ENCODE measurements at places on chromosomes 1 and 21.

- no peak overlapping the region for H3K4me3 ChIP-seq
- no peaks in the 10 kb centered on the region for H3K4me1 ChIP-seq
- no peaks in the 10 kb centered on the region for H3K36me3 ChIP-seq
- H3K27me3 ChIP-seq, result no peaks in the 10 kb centered on the region
- no peak for DNase-seq
These were observed 55.4 kb downstream of the LAMC2 start for GRCh38 chr1:183241471-183241870.

GRCh38 chr1:112061901-112062320 is 72.4 kb upstream of the KCND3 start:
- H3K4me3 ChIP-seq, result no peak overlapping the region
- H3K4me1 ChIP-seq, result peaks cover 2% of the 10 kb centered on the region
- H3K27ac ChIP-seq, result no peak overlapping the region
- DNase-seq, result no peak

- DNase-seq, result no peak
- H3K36me3 ChIP-seq, result peaks cover 78% of the 10 kb centered on the region
- H3K4me3 ChIP-seq, result no peak overlapping the region
- H3K27ac ChIP-seq, result no peak overlapping the region
These were observed 21.3 kb downstream of the TOR1AIP2 start for GRCh38 chr1:179856296-179856695.

DNA sequence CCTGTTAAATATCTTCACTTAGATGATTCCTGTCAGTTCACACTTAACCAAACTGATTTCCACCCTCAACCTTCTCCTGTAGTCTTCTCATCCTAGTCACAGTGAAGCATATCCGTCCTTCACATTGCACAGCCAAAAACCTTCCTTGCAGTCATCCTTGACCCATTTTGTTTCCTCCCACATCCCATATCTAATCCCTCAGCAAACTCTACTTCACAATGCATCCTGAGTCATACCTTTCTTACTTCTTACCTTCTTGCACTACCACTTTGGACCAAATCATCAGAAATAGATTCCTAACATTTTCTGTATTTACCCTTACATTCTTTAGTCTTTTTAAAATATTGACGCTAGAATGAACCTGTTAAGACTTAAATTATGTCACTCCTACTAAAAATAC is 86.9 kb downstream of the OLFML2B start:
- DNase-seq, result no peak
- no peaks in the 10 kb centered on the region for H3K36me3 ChIP-seq
- H3K4me1 ChIP-seq, result peaks cover 3% of the 10 kb centered on the region
- no peak overlapping the region for H3K27ac ChIP-seq
- H3K27me3 ChIP-seq, result no peaks in the 10 kb centered on the region

DNA sequence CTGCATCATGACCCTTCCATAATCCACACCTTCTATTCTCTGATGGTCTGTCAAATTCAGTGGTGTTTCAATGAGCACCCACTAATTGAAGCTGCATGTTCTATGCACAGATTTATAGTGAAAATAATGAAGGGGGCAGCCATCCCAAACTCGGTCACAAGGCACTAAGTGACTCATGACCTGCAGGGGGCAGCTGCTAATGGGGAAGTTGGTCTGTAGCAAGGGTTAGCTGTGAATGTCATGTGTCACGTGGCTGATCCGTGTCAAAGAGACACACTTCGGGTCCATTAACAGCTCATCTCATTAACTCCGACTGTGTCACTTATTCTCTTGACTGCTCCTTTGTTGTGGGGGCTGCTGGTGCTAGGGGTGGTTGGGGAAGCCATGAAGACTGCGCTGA is 306.6 kb downstream of the PCP4 start:
- H3K4me1 ChIP-seq, result no peaks in the 10 kb centered on the region
- no peak overlapping the region for H3K4me3 ChIP-seq
- no peak overlapping the region for H3K27ac ChIP-seq
- no peaks in the 10 kb centered on the region for H3K27me3 ChIP-seq
- no peak for DNase-seq

- H3K4me1 ChIP-seq, result no peaks in the 10 kb centered on the region
- DNase-seq, result peak; percentile 80
- no peak overlapping the region for H3K4me3 ChIP-seq
- H3K27me3 ChIP-seq, result no peaks in the 10 kb centered on the region
- H3K36me3 ChIP-seq, result no peaks in the 10 kb centered on the region
These were observed 73.3 kb downstream of the MRPL37 start for GRCh38 chr1:54273092-54273794.

All from SK-N-SH (cell line).